Lower leg skin (tissue), 4 donors: ENCODE measurements at places on chromosomes 2 and 18.

- no peak for DNase-seq
Observed at GRCh38 chr2:231168460-231169139, 29.8 kb upstream of the ARMC9 start.

DNA sequence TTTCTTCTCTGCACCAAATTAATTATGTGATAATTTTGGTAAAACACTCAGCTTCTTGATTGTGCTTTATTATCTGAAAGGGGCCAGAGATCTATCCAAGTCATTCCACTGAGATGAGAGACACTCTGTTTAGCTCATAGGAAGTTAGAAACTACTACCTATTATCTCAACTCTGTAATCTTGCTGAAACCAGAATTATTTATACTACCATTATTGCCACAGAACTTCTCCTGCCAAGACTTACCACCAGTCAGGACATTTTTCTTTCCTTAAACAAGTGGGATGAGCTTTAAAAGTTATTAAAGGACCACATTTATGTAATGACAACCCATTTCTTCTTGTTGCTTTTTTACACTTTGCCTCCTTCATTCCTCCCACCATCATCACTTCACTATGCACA, 855.6 kb upstream of the PIK3C3 start:
- no peak for DNase-seq

- peak; percentile 21 for DNase-seq
Observed at GRCh38 chr2:85133751-85134254, 611 bp downstream of the TCF7L1 start.

DNA sequence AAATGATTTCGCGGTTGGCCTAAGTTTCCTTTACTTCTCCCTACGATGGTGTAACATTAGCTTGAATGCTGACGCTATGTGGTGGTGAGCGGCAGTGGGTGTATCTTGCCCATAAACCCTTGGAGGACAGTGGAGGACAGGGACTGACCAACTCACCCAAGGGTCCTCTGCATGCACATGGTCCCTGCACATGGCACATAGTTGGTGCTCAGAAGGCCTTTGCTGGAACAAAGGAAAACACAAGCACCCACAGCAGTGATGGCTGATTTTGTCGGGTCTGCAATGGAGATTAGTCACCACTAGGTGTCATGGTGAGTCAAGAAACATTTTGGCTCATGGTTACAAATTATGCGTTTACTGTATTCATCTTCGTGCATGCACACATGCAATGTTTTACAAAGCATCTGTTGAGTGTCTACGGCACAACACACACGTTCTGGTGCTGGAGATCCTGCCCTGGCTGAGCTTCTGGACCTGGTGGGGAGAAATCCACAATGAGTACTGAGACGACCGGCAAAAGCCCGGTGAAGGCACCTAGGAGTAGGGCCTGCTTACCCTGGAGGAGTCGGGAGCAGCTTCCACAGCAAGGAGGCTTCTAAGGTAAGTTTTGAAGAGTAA, 44.0 kb downstream of the PDCL3 start:
- DNase-seq: no peak

- DNase-seq: no peak
Observed at GRCh38 chr18:56444201-56444600, 194.2 kb downstream of the TXNL1 start.

DNA sequence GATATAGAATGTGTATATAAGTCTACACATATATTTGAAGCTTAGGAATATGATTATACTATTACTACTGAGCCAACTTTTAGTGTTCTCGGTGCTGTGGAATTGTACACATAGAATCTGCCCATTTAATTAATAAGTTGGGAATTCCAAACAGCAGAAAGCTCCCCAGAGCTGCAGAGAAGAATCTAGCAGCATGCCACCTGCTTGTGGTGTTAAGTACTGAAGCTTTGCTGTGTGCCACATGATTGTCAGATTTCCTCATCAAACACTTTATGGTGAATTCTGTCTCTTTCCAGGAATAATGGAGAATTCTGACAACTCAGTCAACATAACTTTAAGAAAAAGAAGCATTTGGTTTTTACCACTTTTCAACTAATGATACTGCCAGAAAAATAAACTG, 117.8 kb downstream of the WDSUB1 start:
- no peak for DNase-seq

DNA sequence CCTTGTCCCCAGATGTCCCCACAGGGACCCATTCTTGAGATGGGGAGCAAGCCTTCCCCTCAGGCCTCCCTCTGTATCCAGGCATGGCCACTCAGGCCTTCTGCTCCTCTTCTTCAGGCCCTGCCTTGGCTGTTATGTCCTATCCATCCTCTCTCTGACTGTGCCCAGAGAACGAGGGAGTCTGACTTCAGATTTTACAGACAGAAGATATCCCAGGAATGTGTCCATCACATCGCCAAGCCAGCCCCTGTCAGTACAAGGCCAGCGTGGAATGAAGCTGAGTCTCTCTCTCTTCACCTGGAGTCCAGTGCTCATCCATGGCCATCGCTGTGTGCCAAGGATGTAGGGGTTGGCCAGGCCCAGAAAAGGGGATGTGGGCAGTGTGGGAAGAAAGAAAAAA, 57.6 kb downstream of the SDC1 start:
- DNase-seq: no peak

DNA sequence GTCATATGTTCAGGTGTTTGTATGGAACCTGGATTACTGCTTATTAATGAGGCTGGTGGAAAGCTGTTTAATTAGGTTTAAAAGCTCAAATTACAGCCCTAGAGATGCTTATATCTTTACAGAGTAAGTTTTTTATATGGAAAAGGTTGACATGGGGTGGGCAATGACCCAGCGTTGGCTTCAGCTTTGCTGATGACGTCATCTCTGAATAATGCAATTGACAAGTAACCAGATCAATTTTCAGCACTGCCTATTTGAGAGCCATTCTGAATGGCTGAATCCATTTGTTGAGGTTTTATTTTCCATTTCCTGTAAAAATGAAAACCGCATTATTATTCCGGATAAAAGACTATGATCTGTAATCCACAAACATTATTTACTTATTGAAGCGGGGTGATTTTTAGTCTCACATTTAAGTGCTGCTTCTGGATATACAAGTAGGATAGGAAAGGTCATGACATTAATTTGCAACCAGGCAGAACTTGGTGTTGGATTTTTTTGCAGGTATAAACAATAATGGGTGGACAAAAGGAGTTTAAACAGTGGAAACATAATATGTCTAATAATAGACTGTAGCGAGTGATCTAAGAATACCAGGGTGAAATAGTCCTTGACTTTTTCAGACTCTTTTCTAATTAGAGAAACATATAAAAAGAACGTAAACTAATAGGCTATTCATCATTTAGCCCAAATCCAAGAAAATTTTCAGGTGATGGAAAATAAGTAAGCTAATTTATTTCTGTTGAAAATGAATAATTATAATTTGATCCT, 2.7 kb downstream of the PPP1R1C start:
- DNase-seq: no peak

DNA sequence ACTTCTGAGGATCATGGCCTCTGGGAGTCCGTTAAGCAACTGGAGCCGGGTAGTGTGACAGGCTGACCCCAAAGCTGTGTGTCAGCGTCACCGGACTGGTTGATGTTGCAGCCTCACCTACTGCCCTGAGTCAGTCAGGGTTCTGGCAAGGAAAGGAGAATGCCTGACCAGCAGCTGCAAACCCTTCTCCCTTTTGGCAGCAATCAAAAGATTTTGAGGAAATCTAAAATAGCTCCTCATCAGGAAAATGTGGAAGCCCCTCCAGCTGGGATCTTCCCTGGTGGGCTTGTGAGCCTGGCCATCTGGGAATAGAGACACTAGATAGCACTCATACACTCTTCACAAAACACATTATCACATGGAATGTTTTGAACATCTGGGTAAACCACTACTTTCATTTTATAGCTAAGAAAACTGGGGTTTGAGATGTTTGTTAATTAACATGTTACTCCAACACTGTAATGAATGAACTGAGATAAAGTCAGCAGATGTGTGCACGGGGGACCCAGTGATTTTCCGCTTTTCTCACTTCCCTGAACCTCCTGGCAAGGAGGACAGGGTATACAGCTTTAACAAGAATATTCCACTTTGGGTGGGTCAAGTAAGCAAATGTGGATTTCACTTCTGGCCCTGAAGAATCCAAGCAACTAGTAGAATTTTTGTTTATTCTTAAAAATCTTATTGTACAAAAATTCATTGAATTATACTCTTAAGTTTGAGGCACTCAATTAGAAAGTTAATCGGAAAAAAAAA, 24.7 kb downstream of the CLUL1 start:
- DNase-seq: no peak

DNA sequence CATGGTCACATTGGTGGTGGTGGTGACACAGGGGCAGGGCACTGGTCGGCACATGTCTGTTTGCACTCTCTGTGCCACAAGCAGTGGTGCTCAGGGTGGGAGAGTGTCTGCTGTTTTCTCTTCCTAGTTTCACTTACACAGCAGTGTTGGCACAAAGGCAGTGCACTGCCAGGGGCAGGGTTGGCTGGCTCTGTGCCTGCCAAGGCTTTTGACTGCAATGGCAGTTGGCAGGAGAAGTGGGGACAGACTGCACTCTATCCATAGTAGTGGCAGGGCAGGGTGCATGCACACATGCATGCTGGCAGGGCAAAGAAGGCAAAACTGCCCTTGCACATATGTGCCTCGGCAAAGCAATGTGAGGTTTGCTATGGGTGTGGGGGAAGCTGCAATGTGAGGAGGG, 635.9 kb downstream of the SUCLG1 start:
- DNase-seq: no peak

- no peak for DNase-seq
Observed at GRCh38 chr2:237486819-237487448, at the start of gene MLPH. TSS of gene MLPH (plus strand) at chr2:237487251. CDS start at chr2:237493427, 6,176 bp downstream.

DNA sequence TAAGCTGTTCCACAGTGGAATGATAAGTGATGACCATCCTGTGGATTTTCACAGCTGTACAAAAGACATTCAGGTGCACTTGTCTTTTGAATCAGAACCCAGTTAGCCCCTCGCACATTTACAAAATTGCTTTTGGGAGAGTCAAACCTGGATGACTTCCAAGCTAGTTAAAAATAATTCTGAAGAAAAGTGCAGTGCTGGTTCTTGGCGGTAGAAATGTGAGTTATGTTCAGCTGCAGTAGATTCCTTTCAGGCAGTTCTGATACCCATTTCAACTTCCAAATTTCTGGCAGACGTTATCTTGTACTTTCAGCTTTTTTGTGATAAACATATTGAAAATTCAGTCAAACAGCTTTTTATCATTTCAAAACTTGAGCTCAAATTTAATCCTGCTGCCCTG, 324.7 kb downstream of the NRXN1 start:
- no peak for DNase-seq

DNA sequence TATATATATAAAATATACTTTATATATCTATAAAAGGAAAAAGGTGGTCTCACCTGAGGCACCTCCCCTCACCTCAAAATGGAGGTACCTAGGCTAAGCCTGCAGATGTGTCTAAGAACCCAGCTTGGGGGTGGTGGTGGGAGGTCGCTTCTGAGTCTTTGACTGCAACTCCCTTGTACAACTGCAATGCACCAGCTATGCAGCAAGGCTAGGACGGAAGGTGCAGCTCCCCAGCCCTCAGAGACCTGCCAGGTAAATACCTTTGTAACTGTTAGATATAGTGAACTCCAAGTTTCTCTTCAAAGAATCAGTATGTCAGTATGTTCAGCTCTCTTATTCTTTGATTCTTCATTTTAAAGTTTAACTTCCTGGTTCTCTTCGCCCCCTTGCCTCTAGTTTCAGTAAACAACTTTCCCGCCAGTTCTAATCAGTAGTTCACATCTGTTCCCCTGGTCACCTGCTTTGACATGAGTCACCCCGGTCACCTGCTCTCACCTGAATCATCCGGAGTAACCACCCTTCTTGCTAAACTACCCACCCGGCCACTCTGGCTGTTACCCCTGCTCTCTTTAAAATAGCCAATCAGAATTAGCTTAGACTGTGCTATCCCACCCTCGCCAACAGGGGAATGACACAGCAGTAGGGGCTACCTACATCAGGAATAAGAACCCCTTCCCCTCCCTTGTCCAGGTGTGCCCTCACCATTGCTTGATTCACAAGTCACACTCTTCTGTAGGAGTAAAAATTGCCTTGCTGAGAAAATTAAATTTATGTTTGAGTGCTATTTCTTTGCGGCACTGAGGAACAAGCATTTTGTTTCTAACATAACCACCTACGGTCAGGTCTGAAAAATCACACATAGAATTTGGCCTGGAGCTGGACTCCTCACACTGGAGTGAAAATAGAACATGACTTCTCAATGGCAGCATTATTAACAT, 24.7 kb upstream of the IMPA2 start:
- no peak for DNase-seq

- DNase-seq: no peak
Observed at GRCh38 chr2:139685090-139685983, 905.1 kb upstream of the NXPH2 start.

- no peak for DNase-seq
Observed at GRCh38 chr2:223032187-223033142, 19.5 kb upstream of the KCNE4 start.
